ENCODE measurements at places on chromosomes 3 and 15.

DNA sequence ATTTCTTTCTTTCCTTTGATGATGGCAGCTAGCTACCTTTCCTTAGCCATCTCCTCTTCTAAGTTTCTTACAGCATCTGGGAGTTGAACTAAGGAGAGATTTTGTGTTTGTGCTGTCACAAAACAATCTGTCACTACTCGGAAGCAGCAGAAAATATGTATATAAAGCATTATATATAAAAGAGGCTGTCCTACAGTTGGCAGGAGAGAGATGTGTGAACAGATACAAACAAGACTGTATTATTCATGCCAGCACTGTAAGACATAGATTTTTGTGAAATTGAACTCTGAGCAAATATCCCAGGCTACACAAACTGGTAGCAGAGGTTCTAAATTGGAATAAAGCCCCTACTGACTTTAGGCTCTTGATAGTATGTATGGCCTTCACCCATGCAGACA lies 577.5 kb upstream of the NECTIN3 start:
- no peak for DNase-seq

DNA sequence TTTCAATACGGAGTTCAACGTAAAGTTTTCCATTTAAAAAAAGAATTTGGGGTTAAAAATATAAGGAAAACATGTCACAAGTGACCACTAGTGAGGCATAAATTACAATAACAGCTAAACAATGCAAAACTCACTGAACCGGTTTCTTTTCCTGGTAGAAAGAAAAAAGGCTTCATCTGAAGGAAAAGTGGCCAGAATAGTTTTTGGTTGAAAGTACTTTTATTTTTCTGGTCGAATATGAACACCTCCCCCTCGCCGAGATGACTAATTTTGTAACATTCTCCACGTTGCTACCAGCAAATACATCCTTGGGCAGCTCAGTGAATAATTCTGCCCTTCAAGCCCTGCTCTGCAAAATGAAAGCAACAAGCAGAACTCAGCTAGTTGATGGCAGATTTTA lies 3.9 kb upstream of the SRGAP3 start:
- DNase-seq = no peak

DNA sequence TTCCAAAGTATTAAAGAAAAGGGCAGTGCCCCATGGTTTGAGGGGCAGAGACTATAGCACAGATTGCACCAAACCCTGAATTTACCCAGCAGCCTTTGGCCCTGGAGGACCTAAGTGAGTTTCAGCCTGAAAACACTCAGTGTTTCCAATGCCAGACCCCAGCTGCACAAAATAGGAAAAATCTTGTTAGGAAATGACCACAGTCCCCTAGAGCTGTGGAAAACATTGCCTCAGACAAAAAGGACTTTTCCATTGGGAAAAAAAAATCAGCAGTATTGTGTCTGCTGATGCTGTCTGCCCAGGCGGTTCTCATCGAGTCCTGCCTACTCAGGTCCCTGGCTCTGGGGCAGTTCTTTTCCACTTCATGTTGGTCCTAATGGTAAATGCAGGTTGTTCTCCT lies 121.7 kb upstream of the DLG1 start:
- DNase-seq = no peak

DNA sequence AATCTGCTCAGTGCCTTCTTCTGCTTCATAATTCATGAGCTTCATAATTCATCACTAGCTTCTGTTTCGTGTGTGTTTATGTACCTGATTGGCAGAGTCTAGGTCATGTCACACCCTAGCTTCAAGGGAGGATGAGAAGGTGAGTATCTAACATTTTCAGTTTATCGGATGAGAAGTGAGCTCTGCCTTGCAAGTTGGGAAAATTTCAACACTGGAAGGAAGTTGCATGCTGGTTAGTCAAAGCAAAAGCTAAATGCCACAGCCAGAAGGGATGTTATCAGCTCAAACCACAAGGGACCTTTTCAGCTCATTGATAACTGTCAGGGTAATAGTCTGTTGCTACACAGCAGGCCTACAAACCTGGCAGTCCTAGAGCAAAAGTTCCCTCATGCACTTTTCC lies 7.3 kb upstream of the TNFSF10 start:
- DNase-seq = no peak

DNA sequence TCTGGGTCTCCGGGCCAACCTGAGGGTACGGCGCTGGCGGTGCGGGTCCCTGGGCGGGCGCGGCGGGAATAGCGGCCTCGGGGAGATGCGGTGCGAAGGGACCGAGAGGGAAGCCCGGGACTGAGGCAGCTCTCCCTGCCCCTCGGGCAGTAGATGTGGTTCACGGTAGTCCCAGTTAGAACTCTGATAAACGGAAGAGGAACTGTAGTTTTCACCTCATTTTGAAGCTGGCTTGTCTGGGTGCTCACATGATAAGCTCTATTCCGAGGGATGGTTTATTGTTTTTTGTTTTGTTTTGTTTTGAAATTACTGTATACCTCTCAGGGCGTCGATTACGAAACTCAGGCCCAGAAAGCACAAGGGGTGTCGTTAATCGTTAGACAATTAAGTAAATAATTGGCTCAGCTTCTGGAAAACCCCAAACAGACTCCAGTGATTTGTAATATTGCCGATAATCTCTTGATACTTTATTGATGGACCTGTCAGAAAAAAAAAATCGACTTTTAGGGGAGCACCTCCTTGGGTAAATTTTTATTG lies 413 bp downstream of the NUSAP1 start:
- DNase-seq = no peak

DNA sequence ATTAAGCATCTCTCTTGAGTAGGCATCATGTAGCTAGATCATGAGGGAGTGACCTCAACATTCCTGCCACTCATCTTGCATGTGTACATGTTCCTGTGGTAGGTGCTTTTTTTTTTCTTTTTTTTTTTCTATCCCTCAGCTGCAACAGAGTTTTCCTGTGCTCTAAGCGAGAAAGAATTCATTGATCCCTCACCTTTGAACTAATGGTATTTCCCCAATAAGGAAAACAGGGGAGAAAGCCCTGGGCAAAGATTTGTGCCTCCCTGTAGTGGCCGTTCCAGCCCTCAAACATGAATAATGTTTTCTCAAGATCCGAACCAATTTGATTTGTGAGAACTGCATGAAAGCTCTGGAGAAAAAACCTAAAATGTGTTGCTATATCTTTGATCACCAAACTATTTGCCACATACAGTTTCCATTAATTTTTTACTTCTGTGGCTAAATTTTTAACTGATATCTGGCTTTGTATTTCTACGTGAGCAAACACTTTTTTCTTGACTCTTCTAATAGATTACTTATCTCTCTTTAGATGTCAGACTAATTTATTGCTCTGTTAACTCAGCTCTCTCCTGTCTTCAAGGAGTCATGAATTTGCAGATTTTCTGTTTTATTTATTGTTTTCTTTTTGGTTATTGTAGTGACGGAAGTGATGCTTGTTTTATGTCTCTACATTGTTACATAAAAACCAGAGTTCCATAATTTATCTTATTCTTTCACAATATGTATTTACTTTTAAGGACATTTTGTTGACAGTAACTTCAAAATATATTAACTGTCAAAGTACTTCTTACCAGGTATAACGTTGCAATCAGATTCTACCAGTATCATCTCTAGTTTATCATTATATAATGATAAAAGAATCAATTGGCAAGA lies 1396.5 kb downstream of the OTOL1 start:
- DNase-seq = no peak

- no peak for DNase-seq
Measured at GRCh38 chr3:192919901-192920300, 2.2 kb upstream of the MB21D2 start.

DNA sequence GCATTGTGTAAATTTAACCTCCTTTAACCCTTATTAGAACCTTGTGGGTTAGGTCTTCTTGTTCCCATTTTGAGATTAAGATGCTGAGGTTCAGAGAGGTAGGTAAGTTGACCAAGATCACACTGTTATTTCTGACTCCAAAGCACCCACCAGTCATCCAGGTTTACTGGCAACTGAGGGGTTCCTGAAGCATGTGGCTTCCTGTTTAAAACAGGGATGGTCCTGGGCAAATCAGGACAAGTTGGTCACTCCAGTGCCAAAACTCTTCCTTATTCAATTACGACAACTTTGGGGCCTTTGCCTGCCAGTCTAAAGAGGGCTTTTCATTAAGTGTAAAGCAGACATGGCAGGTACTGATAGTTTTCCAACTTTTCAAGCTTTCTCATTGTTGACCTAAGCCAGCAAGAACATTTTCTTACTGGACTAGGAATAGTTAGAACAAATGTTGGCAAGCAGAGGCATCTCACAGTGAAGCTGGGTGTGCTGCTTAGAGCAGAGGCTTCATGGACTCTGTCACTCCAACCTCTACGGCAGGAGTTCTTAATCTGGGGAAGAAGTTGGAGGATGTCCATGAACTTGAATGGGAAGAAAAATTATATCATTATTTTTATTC lies 149.4 kb upstream of the ADAMTS9 start:
- DNase-seq = no peak

Data from hippocampal formation (tissue), 2 donors.